ENCODE measurements at places on chromosomes 11 and 22.

- no peak for DNase-seq
Observed at GRCh38 chr11:67264877-67265632, 1.2 kb upstream of the GRK2 start.

- no peak for DNase-seq
Observed at GRCh38 chr11:32562839-32563599, 20.6 kb upstream of the EIF3M start.

GRCh38 chr11:31822175-31822926 is 11.2 kb upstream of the PAX6 start:
- DNase-seq: no peak

DNA sequence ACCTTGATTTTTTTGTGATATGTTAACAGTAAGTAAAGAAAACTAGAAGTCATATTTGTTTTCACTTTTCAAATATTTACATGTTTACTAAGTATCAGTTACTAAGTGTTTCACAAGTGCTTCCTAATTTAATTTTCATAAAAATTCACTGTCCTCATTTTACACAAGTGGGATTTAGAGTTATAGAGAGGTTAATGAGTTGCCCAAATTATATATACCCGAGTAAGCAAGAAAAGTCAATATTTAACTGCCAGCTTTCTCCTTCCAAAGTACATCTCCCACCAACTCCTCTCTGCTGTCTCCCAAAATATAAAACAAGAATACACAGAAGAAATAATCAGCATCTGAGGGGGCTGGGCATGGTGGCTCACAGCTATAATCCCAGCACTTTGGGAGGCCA is 896.7 kb upstream of the ANO3 start:
- no peak for DNase-seq

DNA sequence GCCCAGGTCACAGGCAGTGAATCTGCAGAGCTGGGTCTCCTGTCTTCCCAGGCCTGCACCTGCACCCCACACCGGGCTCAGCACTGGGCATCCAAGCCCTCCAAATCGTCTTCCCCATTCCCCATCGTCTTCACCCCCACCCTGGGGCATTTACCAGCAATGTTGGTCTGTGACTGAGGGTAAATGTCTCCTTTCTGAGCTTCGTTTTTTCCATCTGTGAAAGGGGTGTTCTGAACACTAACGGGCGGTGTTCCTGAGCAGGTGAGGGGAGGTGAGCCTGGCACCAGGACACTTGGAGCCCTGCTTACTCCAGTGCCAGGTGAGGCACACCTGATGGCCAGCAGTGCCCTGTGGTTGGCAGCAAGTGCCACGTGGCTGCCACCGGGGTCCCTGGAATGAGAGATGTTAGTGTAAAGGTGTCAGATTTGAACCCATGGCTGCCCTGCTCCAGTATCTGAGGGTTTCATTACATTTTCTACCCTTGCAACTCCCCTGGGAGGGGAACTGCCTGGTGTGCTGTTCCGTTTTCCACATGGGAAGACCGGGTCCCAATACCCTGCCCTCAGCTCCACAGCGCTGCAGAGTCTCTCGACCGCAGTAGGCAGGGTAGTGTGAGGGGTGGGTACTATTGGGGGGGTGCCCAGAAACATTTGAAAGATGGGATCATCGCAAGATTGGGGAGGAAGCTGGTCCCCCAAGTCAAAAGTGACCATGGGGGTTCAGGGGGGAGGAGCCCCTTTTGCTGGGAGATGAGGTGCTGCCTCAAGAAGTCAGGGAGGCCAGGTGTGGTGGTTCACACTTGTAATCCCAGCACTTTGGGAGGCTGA is 2.0 kb downstream of the CDC42EP1 start:
- DNase-seq: no peak

DNA sequence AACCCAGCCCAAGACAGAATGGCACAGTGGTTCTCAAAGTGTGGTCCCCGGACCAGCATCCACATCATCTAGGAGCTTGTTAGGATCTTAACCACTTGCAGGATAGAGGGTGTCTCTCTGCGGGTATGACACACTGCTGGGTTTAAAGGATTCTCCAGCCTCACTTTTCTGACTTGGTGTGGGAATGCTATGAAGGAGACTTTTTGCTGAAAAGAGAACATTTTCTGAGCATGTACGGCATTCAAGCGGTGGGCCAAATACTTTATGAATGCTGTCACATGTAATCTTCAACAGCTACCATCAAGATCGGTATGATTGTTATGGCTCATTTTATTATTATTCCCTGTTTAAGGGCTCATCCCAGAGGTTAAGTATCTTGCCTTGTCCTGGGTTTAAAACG is 1.8 kb upstream of the CD82 start:
- DNase-seq: no peak

GRCh38 chr22:46352691-46353386 is 17.3 kb downstream of the TRMU start:
- no peak for DNase-seq

GRCh38 chr22:21796863-21797262 is 61.3 kb upstream of the YPEL1 start:
- DNase-seq: no peak

DNA sequence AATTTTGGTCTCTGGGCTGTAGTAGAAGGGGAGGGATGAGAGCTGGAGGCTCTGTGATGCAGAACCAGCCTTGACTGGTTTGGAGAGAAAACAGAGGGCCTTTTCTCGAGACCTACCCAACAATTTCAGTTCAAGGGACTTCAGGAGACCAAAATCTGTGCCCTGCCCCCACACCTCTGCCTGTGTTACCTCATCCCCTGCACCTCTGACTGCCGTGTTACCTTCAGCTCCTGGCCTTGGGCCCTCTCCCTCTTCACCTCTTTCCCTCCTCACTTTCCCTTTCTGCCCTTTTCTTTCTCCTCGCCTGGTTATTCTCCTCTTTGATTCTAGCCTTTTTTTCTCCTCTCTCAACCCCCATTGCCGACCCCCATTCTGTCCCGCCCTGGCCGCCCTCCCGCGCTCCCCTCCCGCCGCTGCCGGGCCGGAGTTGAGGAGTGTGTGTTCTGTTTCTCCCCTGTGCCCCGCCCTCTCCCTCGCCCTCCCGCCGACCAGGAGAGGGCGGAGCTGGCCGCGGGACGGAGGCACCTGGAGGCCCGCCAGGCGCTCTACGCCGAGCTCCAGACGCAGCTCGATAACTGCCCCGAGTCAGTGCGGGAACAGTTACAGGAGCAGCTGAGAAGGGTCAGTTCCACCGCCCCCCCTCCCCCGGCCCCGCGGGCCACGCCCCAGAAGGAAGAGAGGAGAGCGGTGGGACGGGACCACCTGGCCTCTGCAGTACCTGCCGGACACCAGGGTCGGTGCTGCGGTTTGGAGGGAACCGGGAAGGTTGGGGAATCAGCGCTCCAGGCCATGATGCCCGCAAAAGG is 27.2 kb downstream of the PHLDB1 start:
- DNase-seq: no peak

DNA sequence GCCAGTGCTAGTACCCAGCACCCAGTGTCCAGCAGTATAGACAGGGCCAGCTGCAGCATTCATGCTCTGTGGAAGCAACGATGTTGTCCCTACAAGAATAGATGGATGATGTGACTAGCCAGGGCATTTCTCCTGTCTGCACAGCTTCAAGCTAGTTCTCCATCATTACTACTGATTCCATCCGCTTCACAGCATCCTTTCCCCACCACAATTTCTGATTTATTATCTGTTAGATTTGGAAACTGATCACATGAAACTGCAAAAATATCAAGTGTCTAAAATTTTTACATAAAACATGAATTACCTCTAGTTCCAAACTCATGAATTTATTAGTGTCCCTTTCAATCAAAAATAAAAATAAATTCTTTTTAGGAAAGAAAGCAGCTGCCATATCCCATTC is 138.9 kb upstream of the POU2AF2 start:
- DNase-seq: no peak

DNA sequence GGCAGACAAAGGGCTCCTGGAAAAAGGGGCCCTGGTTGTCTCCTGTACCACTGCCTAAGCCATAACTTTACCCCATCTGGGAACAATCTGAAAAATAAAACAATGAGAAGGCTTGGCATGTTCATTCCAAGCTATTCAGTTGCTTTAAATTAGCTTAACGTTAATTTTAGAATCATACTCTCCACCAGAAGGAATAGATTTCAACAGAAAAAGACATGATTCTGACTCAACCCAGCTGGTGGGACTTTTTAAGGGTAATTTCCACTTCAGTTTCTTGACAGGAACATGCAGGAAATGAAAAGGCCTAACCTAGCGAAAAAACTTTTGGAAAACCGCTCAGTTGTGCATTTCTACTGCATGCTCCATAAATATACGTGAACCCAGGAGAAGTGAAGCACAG is 7.9 kb downstream of the SF3A1 start:
- DNase-seq: no peak

DNA sequence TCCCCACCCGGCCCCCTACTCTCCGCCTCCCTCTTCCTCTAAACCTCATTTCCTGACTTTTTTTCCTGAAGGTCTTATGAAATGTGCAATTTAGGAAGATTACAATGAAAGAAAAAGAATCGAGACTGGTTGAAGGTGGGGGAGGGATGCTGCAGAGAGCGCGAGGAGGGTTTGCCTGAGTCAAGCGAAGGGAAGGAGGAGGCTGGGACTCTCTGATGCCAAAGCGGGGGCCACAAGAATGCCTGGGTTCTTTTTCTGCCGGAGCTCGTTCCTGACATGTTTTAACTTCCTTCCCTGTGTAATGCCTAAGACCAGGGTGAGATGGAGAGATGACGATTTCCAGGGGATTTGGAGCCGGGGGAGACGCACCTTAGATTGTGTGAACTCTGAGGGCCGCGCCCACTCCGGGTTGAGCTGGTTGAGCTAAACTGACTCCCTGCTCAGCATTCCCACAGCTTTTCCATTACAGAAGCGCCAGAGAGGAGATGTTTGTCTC is 270.5 kb upstream of the SORL1-AS1 start:
- DNase-seq: no peak

DNA sequence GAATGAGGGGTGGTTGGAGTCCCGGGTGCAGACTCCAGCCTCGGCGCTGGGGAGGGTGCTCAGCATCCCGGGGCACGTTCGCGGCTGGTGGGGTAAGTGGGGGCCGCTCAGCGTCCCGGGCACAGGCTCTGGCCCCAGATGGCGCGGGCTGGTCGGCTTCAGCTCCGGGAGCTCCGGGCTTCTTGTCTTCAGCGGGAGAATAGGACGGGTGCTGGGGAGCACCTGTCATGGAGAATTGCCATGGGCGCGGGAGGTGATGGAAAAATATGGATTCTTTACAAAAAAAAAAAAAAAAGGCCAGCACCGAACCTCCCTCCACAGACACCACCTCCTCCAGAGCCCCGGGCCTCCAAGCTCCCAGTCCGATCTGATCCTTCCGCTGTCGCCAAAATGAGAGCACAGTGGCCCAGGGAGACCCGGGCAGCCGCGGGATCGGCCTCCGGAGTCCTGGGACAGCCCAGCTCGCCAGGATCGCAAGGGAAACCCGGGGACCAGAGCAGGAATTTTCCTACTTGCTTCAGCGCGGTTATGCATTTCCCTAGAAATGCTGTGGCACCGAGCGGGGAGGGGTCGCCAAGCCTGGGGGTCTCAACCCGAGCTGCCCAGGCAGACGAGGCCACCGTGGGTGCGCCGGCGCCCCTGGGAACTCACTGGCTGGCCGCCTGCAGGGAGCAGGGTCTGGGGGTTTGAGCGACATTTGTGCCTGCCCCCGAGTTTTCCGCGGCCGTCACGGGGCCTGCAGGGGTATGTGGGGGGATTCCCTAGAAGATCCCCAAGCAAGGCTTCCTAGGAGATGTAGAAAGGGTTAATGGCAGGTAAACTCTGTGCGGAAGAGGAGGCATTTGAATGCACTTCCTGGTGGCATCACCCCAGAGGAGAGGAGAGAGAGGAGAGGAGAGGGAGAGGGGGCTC is 1336.9 kb downstream of the BRD1 start:
- DNase-seq: no peak

DNA sequence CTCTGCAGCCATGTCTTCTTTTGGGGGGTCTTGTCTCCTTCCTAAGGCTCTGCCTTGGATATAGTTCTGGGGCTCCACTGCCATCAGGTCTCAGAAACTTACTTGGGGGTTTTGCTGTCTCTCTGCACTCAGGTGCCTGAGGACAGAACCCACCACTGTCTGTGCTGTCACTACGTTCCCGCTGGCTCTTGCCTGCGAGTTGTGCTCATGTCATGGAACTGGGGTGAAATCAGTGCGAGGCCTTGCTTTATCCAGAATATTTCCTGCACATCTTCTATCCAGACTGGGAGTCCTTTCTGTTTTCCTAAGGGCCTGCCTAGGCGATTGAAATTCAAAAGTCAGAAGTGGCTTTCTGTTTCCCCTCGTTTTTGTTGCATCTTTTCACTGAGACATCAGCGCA is 6.6 kb upstream of the USP2 start:
- DNase-seq: no peak

DNA sequence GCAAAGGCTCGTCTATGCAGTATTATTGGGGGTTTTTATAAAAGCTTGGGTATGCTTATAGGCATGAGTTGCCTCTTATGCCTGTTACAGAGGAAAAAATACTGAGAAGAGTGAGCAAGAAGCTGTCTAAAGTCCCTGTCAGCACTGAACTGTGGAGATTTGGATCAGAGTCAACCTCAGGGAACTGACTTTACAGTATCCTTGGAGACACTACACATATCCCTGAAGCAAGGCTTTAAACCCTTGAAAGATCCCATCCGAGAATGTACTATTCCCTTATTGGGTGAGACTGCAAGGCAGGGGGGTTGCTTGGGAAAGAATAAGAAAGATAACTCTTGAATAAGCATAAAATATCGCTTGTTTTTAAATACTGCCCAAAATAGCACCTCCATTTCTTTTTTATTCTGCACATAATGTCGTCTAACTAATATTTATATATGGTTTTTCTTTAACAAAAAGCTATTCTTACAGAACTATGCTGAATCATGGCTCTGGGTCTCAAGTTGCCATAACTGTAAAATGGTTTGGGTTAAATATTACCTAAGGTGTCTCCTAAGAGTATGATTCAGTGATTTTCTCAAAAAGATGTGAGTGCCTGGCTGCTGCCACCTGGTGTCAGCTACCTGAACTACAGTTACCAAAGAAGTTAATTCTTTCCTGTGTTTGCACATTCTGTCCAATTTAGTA is 1062.8 kb downstream of the DLG2 start:
- no peak for DNase-seq

DNA sequence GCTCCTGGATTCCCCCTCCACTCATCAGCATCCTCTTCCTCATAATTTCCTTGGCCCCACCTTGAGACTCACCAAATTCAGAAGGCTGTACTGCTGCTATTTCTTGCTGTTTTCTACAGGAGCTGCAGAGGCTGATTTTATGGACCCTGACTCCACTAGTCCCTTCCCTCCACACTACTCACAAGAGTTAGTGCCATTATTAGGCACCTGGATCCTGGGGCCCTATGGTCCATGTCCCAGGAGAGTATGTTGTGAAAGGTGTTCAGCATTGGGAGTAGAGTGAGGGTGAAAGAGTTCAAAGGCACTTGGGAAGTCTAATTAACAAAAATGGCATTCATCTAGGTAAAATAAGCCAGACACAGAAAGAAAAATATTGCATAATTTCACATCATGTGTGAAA is at the start of gene OR56A4:
TSS of gene OR56A4 (minus strand) at position 101 of the 400 bp plus-strand sequence. CDS start 3,954 bp downstream, outside the sequence.
- DNase-seq: no peak

- DNase-seq: no peak
Observed at GRCh38 chr11:120409655-120410054, 73.4 kb downstream of the ARHGEF12 start.

DNA sequence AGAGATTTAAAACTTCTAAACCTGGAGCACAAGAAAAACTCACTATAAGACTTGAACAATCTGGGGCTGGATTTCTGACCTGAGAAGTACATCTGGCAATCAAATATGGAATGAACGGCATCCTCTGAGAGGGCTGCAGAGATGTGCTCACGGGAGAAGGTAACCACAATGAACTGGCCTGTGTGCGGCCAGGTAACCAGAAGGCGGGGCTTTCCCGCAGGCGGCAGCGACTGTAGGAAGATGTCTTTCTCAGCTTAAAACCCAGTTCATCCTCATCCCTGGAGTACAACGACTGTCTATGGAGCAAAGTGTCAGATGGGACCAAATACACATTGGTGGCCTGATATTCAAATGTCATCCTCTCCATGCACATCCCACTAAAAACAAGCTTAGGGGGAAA is 24.5 kb downstream of the MICAL3 start:
- no peak for DNase-seq
